Right forelimb (tissue), 1 donor: ENCODE measurements at places on chromosomes 6 and 20.

- no peak for DNase-seq
Measured at GRCh38 chr6:6697620-6698019, 109.1 kb downstream of the LY86 start.

DNA sequence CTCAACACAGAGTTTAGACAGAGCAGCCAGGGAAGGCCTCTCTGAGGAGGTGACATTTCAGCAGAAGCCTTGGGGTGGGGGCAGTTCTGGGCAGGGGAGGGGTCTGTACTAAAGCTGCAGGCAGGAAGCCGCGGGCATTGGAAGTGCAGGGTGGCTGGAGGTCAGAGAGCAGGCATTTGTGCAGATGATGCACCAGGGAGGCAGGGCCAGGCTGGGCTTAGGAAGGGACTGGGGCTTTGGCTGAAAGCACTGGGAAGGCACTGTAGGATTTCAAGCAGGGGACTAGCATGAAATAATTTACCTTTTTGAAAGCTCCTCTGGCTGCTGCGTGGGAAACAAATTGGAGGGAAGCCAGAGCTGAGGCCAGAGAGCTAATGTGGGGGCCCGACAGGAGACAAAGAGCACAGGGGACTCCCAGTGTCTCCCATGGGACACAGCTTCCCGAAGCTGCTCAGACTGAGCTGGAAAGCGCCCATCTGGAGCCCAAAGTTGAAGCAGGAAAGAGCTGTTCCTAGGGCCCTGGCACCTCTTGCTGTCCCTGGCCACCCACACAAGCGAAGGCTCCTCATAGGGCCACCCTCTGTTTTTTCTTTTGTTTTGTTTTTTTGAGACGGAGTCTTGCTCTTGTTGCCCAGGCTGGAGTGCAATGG, 19.3 kb downstream of the ADA start:
- no peak for DNase-seq

DNA sequence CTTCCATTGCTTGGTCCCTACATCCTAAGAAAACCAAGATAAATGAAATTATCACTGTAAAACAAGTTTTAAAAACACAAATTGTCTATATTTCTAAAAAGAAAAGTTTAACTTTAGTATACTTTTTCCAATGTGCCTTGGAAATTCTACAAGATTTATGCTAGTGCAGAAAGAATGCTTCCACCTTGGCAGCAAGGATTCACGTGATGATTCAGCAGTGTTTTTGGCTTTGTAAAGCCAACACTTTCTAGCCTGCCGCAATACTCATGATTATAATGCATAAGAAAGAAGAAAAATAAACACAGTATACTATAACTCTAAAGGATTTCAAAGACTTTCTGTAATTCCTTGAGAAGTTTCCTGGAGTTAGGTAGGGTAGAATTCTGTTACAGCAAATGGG, 442.7 kb downstream of the TENT5A start:
- no peak for DNase-seq

GRCh38 chr20:49426873-49427272, 55.6 kb downstream of the KCNB1 start:
- no peak for DNase-seq

DNA sequence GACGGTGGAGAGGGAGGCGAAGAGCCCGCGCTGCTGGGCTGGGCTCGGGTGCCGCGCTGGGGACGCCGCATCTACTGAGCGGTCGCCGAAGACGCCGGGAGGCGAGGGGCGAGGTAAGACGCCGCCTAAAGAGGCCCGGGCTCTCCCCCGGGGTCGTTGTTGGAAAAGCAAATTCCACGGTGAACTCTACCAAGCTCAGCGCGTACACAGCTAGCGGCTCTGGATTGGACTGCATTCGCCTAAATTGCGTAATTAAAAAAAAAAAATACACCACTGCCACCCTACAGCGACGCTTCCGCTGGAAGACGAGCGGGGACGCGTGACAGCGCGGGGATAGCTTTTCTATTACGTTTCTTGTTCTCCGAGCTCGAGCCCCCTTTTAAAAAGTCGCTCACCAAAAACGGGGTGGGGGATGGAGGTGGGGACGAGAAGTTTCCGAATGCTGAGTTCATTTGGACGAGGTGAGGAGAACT, 92.0 kb upstream of the PRDM1 start:
- peak; percentile 57 for DNase-seq

DNA sequence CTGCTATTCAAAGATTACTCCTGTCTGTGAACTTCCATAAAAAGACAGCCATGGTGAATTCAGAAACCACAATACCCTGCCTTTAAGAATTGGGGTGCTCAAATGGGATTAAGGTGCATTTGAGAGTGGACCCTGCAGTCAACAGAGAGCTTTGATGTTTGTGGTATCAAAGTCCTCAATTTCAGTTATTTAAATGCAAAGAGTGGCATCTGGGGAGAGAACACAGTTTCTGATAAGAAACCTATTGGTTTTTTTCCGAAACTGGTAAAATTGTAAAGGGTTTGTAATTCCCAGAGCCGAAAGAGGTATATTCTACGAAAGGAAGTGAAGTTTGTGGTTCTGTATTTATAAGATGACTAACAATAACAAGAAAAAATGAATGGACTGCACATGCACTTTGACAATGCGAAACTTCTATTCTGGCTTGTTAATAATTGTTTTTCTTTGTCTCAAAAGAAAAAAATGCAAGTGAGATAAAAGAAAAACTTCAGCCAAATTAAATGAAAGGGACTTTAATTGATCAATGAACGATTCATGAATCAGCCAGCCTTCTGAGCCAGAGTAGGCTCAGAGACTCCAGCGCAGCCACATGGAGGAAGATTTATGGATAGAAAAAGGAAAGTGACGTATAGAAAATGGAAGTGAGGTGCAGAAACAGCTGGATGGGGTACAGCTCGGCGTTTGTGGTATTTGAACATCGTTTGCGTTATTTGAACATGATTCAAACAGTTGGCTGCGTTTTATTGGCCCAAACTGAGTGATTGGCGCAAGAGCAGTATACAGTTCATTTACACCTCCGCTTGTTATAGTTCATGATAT, 70.5 kb upstream of the DUSP22 start:
- DNase-seq: no peak

DNA sequence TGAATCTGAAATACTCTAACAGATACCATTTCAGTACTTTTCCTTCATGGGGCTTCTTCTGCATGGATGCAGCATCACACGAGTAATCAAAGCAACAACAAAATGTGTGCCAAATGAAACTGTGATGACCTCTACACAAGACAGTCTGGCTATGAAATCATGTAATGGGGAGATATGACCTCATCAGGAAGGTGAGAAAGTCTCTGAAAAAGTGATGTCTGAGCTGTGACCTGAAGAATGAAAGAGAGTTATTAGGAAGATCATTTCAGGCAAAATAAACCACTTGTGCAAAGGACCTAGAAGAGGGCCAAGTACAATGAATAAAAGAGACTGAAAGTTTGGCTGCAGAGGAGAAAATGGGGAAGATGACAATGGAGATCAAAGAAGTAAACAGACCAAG, 182.8 kb downstream of the PTPRK start:
- no peak for DNase-seq

DNA sequence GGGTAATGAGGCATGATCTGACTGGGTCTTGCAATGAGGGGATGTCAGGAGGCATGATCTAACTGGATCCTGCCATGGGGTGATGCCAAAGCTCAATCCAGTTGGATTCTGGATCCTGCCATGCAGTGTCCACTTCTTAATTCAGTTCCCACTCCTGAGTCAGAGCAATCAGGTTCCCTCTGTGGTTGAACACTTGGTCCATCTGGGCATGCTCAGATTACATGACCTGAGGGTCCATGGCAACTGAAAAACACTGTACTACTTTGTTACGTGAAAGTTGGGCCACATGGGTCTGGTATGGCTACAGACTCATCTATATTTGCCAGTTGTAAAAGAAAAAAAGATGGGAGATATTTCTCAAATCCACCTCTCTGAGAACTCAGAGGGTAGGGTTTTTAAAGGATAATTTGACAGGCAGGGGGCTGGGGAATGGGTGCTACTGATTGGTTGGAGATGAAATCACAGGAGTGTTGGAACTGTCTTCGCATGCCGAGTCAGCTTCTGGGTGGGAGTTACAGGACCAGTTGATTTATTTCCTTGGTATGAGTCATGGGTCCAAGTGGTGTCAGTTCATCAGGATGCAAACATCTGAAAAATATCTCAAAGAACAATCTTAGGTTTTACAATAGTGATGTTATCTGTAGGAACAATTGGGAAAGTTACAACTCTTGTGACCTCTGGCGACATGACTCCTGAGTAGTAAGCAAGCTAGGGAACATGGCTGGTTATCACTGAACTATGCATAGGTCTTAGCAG, 21.6 kb downstream of the C6orf163 start:
- DNase-seq: no peak

GRCh38 chr6:45421709-45422502, 44.2 kb upstream of the SUPT3H start:
- DNase-seq: peak; percentile 79

DNA sequence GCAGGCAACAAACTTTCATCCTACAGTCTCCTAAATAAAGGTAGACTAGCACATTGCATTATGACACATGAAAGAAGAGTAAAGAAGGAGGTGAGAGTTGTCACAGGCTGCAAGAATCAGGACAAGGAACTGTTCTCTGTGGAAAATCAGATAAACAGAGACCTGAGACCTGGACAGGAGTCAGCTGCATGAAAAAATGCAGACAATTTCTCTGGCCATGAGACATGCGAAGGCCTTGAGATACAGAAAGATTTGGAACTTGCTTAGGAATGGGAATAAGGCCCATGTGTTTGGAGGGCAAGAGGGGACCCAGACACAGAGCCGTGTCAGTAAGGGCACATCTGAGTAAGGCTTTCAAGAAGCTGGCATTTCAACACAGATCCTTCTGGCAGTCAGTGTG, 674.6 kb upstream of the AGPAT4 start:
- DNase-seq: no peak

DNA sequence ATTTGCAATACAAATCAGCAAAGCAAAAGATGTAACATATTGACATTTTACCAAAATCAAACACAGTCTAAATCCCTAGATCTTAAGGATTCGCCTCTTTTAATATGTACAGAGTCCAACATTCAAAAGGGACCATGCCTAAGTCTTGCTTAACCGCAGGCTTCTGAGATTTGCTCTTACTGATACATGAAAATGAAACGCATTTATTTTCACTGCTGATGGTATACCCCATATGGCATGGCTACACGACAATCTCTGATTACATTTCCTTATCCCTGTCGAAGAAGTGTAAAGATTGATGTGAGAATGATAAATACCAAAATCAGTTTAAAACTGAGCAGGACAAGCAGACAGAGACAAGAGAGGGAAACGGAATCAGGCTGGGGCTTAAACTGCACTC, 75.4 kb downstream of the KIF16B start:
- no peak for DNase-seq

DNA sequence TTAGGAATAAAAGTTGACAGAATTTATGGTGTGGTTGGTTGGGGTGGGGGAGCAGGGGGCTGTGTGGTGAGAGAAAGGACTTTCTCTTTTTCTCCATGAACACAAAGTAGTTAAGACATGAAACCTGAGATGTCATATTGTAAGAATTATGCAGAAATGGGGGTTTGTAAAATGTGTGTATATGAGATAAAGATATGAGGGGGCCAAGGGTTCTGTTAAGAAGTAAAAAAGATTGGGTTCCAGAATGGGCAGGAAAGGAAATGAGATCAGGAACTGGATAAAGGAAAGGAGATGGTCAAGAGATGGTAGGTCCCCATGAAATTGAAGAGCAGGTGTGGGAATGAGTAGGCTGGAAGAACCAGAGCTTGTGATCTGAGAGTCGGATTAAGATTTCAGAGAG, 9.7 kb downstream of the RNF146 start:
- DNase-seq: no peak

DNA sequence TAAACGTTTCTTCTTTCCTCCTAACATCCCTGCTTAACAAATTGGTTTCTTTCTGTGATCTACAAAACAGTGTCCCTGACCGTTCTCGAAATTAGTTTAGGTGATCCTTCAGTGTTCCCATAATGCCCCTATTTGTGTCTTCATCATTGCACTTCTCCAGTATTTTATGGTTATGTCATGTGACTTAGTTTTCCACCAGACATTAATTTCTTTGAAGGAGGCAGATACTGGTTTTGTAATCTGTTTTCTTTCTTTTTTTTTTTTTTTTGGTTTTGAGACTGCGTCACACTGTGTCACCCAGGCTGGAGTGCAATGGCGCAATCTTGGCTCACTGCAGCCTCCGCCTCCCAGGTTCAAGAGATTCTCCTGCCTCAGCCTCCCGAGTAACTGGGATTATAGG, 49.2 kb downstream of the FAM217A start:
- no peak for DNase-seq

GRCh38 chr20:44706301-44707017, 8.7 kb upstream of the CCN5 start:
- DNase-seq: no peak

DNA sequence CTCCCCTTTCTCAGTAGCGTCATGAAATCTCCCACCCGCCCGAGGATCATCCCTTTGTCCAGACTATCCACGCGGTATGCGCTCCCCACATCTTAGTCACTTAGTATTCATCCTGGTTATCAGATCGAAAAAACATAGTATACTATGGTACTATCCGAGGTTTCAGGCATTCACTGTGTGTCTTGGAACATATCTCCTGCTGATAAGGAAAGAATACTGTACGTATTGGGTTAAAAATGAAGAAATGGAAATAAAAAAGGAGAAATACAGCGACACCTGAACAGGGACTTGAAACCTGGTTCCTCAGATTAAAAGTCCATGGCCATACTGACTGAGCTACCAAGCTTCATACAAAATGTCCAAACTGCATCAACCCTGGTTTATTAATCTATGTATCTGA, 14.0 kb downstream of the HMGN4 start:
- no peak for DNase-seq

DNA sequence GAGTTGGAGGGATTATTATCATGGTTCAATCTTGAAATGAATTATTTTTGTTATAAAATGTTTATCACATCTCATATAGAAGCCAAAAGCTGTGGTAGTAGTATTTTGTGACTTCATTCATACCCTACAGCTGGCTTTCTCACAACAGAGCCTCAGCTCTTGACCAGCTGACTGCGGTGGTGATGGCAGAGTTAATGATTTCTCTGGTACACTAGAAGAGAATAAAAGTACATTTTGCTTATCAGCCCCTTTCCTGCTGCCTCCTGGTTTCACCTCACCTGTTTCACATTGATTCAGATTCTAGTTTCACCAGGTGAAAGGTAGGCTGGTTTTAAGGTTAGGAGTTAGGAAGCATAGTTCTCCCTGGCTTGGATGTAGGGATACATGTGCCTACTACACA, 55.7 kb downstream of the AFG1L start:
- DNase-seq: no peak

DNA sequence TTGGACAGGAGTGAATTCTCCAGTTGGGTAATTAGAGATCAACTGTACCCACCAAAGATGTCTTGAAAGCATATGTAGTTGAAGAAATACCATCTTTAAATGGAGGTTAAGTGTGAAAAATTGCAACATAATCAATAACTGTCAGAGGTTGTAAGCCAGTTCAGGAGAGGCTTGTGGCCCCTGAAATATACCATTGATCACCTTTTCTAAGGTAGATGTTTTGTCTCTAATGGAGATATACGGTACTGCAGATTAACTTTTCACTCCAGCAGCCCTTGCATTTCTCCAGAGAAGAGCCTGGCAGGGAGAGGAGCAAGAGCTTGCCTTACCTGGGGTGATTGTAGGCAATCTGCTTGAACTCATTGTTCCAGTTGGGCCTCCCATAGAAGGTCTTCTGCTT, 48.8 kb downstream of the NOX3 start:
- DNase-seq: no peak
